ENCODE measurements at places on chromosomes 5 and 9.

DNA sequence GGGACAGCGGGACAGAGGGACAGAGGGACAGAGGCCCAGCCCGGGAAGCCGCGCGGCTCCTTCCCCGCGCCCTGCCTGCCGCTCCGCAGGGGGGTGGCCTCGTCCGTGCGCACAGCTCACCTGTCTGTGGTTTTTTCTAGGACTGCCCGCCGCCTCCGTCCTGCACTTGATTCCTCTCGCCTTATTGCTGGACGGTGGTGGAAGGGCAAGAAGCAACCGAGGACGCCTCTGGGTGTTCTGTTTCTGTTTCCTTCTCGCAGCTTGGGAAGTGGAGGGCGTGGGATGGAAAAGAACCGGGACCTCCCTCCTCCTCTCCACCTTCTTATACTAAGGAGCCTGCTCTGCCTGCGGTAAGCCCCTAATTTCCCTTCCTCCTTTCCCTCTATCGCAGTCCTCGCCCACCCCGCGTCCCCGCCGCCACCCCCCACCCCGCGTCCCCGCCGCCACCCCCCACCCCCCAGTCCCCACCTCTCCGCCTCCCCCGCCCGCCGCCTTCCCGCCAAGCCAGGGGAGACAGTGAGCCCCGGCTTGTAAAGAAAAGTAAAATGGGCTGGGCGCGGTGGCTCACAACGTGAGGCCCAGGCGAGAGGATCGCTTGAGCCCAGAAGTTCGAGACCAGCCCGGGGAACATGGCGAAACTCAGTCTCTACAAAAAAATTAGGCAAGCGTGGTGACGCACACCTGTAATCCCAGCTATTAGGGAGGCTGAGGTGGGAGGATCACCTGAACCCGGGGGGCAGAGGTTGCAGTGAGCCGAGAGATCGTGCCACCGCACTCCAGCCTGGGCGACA is 9.6 kb upstream of the FLT4 start:
- DNase-seq, result no peak

DNA sequence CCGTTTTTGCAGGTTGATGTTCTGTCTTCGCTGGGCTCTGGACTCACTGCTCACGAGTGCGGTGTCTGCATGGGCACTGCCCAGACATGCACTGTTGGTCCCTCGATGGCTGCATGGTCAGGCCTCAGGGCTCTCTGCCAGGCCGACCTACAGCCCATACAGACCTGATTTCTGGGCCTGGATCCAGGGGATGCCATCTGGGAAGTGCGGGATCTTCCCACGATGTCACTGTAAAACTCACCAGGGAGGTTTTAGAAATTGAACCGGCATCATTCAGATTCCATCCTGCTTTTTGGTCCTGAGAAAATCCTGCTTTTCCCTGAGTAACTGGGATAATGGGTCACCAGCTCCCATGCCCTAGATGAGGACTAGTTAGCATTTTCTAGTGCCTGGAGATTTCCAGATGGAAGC is 9.1 kb downstream of the S1PR3 start:
- no peak for DNase-seq

DNA sequence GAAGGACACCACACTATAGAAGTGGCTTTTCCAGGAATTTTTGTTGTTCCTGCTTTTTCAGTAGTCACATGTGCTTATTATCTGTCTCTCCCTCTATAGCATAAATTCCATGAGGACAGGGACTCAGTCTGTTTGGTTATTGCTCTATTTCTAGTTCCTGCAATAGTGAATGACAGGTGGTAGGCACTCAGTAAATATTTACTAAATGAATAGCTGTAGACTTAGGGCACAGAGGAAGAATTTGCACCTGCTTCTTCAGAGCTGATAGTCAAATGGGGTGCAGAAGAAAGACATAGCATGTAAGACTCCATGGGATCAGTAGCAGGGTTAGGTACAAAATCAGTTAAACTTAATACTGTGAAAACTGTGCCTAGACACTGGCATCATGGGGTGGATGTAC is 580.2 kb downstream of the CCDC171 start:
- no peak for DNase-seq

- no peak for DNase-seq
These were observed 195.1 kb downstream of the CDK5RAP2 start for GRCh38 chr9:120384925-120385272.

- no peak for DNase-seq
These were observed 177.3 kb upstream of the C9orf72 start for GRCh38 chr9:27750566-27750965.

DNA sequence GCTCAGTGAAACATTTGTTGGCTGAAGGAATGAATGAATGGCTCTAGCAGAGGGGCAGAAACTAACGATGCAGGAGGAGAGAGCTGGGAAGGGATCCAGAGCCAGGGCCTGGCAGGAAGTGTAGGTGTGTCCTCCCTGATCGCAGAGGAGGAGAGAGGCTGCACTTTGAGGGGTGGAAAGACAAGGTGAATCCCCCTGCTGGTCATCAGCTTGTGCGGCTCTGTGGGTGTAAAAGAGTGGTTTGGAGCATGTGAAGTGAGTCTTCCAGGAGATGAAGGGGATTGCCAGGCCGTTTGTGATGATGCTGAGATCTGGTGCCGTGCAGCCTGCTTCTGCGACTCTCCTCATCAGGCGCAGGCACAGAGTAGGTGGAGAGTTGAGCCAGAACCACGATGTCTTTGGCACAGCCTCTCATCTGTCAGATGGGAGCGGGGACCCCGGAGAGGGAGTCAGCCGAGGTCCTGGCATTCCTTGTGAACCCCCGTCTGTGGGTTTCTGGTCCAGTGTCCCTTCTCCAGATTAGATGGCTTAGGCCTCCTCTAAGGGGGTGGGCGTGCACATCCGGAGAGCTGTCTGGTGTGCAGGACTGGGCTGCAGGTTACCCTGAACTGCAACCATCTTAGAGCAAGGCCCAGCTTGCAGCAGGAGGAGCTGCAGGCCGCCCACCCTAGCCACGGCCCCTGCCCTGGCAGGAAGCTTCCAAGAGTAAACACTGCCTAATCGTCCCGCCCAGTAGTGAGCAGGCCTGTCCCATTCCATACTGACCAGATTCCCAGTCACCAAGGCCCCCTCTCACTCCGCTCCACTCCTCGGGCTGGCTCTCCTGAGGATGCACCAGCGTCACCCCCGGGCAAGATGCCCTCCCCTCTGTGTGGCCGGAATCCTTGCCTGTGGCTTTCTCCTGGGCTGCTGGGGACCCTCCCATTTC is at the start of gene ADAMTS13:
ADAMTS13 (plus strand) TSS at position 753 of the 928 bp plus-strand sequence; CDS start at position 830, 77 bp downstream.
- no peak for DNase-seq

GRCh38 chr5:62649476-62650113 is 71.0 kb downstream of the LRRC70 start:
- no peak for DNase-seq

DNA sequence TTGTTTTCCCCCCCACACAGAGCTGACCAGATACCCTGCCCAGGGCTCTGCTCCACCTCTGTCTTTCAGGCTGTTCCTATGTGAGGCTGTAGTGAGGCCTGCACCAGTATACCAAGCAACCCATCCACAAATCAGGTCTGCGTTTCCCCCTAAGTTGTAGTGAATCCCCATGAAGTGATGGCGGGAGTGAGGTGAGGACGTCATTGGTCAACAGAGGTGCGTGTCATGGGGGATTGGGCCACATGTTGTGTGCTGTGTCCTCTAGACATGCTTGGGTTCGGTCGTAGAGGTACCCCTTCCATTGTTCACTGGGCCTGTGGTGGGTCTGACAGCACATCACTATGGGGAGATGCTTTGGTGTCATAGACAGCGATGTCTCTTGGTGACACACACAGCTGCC is 184.6 kb downstream of the CACNA1B start:
- no peak for DNase-seq

GRCh38 chr9:20271723-20272122 is 350.6 kb downstream of the MLLT3 start:
- no peak for DNase-seq

DNA sequence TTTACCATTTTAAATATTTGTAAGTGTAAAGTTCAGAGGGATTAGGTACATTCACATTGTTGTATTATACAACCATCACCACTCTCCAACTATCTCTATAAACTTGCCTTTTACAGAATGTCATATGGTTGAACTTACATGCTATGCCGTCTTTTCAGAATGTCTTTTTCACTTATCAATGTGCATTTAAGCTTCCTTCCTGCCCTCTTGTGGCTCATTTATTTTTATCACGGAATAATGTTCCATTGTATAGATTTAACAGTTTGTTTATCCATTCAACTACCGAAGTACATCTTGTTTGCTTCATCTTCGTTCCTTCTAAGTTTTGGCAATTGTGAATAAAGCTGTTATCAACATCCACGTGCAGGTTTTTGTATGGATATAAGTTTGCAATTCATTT is 133.3 kb upstream of the C6 start:
- no peak for DNase-seq

DNA sequence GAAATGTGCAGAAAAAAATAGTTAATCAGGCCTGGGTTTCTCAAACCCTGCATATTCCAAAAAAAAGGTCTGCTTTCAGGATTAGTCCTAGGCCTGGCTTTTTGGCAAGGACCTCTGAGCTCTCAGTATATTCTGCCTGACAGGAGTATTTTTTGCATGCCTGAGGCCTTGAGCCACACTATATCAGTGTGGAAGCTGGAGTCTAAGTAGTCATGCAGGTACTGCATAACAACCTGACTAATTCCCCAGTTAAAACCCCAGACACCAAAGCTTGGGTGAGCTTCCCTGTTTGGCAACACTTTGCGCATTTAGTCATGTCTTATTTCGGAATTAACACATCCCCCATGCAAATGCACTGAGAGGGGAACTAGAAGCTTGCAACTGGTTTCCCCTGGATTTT is 359.5 kb downstream of the CETN3 start:
- no peak for DNase-seq

DNA sequence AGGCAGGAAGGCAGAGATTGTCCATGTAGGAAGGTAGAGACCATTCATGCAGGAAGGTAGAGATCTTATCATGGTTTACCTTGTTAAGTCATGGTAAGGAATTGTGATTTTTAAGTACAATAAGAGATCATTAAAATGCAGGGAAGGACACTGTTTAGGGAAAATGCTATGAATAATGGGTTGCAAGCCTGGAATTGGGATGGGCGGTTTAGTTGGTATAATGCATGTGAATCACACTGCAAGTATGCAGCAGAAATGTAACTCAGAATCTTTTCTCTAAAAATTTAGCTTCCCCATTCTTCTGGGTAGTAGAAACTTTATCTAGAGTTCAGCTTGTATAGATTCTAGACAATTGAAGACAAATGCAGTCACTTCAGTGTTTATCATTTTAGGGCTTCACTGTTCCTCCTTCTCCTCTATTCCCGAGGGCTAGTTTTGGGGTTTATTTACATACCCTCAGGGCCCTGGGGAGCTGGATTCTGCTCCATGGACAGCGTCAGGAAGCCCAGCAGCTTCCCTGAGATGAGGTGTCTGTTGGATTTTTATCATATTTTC is 212.0 kb downstream of the SREK1 start:
- DNase-seq, result no peak

- no peak for DNase-seq
These were observed 17.5 kb downstream of the MELK start for GRCh38 chr9:36590231-36590630.

GRCh38 chr5:158246661-158247060 is 387.7 kb upstream of the CLINT1 start:
- DNase-seq, result no peak

- no peak for DNase-seq
These were observed 60.0 kb downstream of the HSD17B4 start for GRCh38 chr5:119512277-119512676.

GRCh38 chr9:72883875-72884274 is 69.0 kb downstream of the ALDH1A1 start:
- DNase-seq, result no peak

GRCh38 chr5:175170899-175171298 is 273.1 kb downstream of the DRD1 start:
- no peak for DNase-seq

DNA sequence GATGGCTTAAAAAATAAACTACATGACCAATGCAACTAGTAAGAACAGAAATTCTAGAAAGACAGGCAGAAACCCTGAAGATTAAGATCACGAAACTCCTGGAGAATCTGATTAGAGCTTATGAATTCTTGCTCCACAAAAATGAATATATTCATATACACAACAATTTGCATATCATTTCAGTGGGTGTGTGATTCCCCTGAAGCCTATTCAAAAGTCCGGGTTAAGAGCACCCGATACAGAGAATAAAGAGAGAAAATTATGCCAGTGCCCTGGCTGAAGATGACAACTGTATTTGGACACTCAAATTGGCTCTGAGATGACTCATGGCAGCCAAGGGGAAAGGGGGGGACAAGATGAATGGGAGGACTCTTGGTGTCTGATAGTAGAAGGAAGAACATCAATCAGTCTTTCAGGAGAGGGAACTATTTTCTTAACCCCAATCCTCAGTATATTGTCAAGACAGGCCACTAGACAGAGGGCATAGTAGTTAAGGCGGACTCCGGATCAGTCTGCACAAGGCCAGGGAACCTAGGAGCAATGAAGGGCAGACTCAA is 6.0 kb downstream of the TMOD1 start:
- no peak for DNase-seq

- peak; percentile 89 for DNase-seq
These were observed 15.2 kb upstream of the NEK6 start for GRCh38 chr9:124242331-124243194.

GRCh38 chr5:173318330-173318729 is 9.9 kb downstream of the STC2 start:
- no peak for DNase-seq

DNA sequence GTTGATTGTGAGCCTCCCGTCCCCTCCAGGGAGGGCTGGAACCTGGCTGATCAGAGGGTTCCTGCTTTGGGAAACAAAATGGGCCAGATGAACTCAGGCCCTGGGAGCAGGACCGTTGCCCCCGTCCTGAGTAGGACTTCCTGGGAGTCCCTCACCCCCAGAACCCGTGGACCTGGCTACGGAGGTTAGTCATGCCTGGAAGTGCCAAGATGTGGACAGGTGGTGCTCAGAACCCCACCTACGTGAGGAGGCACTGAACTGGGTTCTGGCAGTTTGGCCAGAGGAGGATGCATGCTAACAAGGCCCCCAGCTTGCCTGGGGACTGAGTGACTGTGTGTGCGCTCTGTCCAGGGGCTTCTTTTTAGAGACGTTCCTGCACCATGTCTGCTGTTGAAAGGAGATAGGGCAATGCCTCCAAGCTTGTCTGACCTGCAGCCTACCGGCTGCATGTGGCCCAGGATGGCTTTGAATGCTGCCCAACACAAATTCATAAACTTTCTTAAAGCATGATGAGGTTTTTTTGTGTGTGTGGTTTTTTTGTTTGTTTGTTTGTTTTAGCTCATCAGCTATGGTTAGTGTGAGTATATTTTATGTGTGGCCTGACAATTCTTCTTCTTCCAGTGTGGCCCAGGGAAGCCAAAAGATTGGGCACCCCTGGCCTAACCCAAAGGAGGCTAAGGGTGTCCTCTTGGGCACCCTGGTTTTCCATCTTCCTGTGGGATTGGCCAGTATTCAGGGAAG is 1.8 kb upstream of the DAB2IP start:
- DNase-seq, result no peak

- no peak for DNase-seq
These were observed 4.1 kb upstream of the PDGFRB start for GRCh38 chr5:150159741-150160179.
